ENCODE measurements at places on chromosomes 16 and 17. TPM values are rescaled to one million over a fixed set of nuclear protein-coding genes. Genes with fewer than 3 reads are reported as not detected.

DNA sequence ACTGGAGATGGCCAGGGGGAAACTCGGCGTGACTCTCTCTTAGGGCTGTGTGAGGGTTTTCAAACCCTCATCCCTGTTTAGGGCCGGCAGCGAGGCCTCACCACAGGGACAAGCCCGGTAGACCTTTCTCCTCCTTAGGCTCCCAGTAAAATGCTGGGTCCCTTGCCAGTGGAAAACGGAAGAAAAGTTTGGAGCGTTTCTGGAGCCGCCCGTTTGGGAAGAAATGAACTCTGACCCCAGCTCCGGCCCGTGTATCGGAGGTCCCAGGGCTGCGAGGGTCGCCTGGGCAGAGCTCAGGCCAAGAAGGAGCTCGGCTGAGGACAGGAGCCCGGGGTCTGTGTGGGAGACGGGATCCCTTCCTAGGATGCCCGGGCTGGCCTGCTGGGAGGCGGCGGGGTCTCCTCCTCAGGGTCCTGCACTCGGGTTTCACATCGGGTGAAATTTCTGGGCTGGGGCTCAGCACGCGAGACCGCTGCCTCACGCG is 23.2 kb downstream of the ZNF213 start:
- H3K27ac ChIP-seq: peak overlapping the region; percentile 86
- H3K4me1 ChIP-seq: peaks cover 9% of the 10 kb centered on the region
- H3K36me3 ChIP-seq: no peaks in the 10 kb centered on the region
- H3K4me3 ChIP-seq: peak overlapping the region; percentile 86

DNA sequence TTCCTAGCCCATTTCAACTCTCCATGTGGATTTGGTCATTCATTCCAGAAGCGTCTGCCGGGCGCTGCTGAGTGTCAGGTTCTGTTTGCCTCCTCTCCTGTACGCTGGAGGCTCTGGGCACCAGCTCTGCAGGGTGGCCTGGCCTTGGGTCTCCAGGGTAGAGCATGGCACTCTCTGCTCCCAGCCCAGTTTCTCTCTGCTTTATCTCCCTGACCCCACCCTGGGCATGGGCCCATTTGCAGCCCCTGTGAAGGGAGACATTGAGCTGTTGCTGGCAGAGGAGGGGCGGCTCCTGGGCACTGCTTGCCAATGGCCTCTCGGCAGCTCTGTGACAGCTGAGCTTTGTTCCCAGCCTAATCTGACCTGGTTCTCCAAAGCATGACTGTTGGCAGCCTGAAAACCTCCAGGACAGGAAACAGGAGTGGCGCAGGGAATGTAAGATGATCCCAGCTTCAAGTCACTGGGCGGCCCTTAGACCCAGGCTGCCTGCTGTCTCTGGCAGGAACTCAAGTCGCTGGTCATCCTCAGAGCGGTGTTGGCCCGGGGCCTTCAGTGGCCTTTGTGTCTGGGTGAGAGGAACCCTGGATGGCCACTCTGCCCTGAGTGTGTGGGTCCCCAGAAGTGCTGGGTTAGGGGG is 146.8 kb downstream of the SEC14L1 start:
- no peak for DNase-seq
- H3K27me3 ChIP-seq: no peaks in the 10 kb centered on the region
- no peaks in the 10 kb centered on the region for H3K4me1 ChIP-seq
- no peak overlapping the region for H3K27ac ChIP-seq

- H3K4me1 ChIP-seq: peaks cover 12% of the 10 kb centered on the region
- no peaks in the 10 kb centered on the region for H3K27me3 ChIP-seq
- no peak overlapping the region for H3K27ac ChIP-seq
- DNase-seq: no peak
These were observed 6.0 kb upstream of the MC1R start for GRCh38 chr16:89912627-89913026.

GRCh38 chr16:69286941-69287713 is 24.0 kb upstream of the VPS4A start:
- H3K4me3 ChIP-seq: no peak overlapping the region
- no peak overlapping the region for H3K27ac ChIP-seq
- no peaks in the 10 kb centered on the region for H3K4me1 ChIP-seq
- DNase-seq: peak; percentile 43
- H3K27me3 ChIP-seq: no peaks in the 10 kb centered on the region
- peaks cover 4% of the 10 kb centered on the region for H3K36me3 ChIP-seq

- no peak overlapping the region for H3K27ac ChIP-seq
- no peak for DNase-seq
- H3K4me1 ChIP-seq: no peaks in the 10 kb centered on the region
- H3K36me3 ChIP-seq: no peaks in the 10 kb centered on the region
- no peak overlapping the region for H3K4me3 ChIP-seq
- H3K27me3 ChIP-seq: no peaks in the 10 kb centered on the region
These were observed 130.9 kb upstream of the CACNG3 start for GRCh38 chr16:24125214-24125613.

DNA sequence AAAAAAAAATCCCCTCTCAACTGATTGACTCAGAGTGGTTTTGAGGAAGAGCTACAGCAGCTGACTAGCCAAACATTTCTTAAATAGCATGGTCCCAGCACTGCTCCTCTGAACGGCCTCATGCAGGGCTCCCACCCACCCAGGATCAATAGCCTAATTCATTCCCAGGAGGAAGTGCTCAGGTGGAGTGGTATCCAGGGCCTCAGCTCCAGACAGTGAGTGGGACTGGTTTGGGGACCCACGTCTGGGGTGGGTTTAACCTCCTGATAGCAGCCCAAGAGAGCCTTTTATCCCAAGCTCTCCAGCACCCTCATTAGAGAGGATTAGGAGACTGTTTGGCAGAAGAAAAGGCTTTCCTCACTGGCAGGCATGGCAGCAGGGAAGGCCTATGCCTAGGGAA is 68.5 kb upstream of the CDH5 start:
- no peak for DNase-seq
- H3K36me3 ChIP-seq: no peaks in the 10 kb centered on the region
- H3K27me3 ChIP-seq: no peaks in the 10 kb centered on the region
- no peaks in the 10 kb centered on the region for H3K4me1 ChIP-seq
- H3K4me3 ChIP-seq: no peak overlapping the region

DNA sequence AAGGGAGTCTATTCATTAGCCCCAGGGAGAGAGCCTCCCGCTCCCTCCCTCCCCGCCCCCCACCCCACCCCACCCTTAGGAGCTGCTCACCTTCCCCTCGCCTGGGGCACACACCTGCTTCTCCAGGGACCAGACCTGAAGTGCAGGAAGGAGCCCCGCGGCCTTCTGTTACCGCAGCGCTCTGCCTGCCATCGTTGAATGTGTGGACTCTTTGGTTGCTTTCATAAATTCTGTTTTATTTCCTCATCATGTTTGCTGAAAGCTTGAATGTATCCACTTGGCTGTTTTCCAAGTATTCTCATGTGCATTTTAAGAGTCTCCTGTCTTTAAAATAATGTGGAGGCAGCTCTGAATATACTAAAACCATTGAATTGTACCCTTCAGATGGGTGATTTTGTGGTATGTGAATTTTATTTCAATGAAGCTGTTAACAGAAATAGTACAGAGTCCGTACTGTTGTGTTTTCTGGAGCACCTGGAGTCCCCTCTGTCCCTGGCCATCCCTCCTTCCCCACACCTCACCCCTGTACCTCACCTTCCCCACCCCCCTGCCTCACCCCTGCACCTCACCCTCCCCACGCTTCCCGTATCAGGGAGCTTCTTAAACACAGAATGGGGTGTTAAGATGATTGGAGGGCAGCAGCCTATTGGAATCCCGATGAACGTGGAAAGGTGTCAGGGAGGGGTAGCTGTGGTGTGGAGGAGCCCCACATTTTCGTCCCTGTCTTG is 25.5 kb downstream of the RAB11FIP3 start:
- H3K27ac ChIP-seq: no peak overlapping the region
- H3K4me1 ChIP-seq: no peaks in the 10 kb centered on the region
- no peak for DNase-seq

- peaks cover 12% of the 10 kb centered on the region for H3K4me1 ChIP-seq
- no peak for DNase-seq
- H3K27me3 ChIP-seq: no peaks in the 10 kb centered on the region
These were observed 2.0 kb upstream of the UNKL start for GRCh38 chr16:1416521-1416941.

DNA sequence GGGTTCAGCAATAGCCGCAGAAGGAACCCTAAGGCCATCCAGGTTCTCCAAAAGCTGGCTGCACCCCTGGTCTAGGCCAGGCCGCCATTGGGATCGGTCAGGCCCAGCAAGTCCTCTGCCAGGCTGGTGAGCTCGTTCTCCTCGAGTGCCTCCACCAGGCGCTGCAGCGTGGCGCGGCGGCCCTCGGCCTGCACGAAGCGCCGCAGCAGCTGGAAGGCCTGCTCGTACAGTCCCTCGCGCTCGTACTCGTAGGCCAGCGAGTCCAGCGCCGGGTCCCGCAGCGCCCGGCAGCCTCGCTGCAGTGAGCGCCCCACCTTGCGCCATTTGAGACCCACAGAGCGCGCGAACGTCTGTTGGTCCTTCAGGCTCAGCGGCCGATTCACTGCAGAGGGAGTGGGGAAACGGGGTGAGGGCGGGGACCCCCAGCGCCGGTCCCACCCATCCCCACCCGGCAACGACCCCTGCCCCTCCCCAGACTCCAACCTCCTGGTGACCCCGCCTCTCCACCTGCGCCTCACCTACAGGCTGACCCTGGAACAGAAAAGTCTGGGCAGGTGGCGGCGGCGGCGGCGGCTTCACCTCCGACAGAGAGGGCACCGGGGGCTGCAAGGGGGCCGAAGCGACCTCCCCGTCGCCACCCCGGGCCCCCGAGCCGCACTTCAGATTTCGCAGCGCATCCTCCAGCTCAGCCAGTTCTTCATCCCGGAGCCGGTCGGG is 3.9 kb upstream of the B3GNT9 start:
- H3K27ac ChIP-seq: no peak overlapping the region
- no peak overlapping the region for H3K4me3 ChIP-seq
- H3K27me3 ChIP-seq: no peaks in the 10 kb centered on the region
- DNase-seq: no peak

DNA sequence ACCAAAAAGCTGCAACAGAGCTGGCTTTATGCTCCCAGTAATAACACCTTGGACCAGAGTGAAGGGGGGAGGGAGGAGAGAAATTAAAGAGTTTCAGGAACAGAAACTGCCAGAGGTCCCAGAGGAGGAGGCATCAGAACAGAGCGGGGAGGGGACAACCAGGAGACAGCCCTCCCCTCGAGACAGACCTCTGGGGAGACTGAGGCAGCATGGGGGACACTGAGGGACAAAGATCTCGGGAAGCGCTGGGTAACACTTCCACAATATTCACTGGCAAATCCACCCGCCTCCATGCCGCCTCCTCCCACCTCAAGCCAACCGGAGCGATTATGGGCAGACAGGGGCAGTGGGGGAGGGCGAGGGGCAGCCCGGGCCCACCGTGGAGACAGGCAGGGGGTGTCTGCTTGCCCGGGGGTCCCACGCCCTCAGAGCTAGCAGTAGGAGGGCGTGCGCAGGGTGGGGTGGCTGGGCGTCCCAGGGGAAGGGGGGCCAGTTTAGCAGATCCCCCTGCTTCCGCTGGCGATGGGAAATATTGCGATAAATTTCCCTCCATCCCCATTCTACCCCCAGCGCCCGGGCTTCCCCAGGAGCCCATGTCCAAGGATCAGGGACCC is 1.2 kb downstream of the PCGF2 start:
- no peak for DNase-seq
- H3K27ac ChIP-seq: no peak overlapping the region
- H3K36me3 ChIP-seq: no peaks in the 10 kb centered on the region
- H3K4me1 ChIP-seq: peaks cover 44% of the 10 kb centered on the region
- H3K4me3 ChIP-seq: no peak overlapping the region

DNA sequence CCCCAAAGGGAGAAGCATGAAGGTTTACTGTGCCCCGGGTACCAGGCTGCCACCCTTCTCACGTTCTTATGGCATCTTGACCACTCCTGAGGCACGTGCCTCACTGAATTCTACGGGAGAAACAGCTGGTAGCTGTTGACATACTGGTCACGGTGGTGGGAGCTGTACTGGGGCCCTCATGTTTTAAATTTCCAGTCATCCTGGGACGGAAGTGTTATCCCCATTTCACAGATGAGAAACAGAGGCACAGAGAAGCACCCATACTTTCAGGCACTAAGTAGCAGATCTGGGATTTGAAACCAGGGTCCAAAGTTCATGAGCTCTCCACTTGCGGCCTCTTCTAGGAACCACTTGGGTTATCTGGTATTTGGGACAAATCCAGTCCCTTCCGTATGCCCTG is 26.3 kb upstream of the DOC2B start:
- H3K36me3 ChIP-seq: no peaks in the 10 kb centered on the region
- H3K27me3 ChIP-seq: no peaks in the 10 kb centered on the region
- no peaks in the 10 kb centered on the region for H3K4me1 ChIP-seq
- no peak overlapping the region for H3K4me3 ChIP-seq

GRCh38 chr16:56505181-56505580 is 14.6 kb downstream of the BBS2 start:
- DNase-seq: no peak
- peaks cover 16% of the 10 kb centered on the region for H3K36me3 ChIP-seq
- no peaks in the 10 kb centered on the region for H3K27me3 ChIP-seq

- no peaks in the 10 kb centered on the region for H3K27me3 ChIP-seq
- no peak within 1 kb of the TSS for H3K4me3 ChIP-seq
- peaks cover 3% of the 10 kb centered on the region for H3K4me1 ChIP-seq
- DNase-seq: no peak
- no peaks in the 10 kb centered on the region for H3K36me3 ChIP-seq
These were observed at the start of gene GAS7 for GRCh38 chr17:10198509-10199249. TSS of gene GAS7 (minus strand) at chr17:10198606.

DNA sequence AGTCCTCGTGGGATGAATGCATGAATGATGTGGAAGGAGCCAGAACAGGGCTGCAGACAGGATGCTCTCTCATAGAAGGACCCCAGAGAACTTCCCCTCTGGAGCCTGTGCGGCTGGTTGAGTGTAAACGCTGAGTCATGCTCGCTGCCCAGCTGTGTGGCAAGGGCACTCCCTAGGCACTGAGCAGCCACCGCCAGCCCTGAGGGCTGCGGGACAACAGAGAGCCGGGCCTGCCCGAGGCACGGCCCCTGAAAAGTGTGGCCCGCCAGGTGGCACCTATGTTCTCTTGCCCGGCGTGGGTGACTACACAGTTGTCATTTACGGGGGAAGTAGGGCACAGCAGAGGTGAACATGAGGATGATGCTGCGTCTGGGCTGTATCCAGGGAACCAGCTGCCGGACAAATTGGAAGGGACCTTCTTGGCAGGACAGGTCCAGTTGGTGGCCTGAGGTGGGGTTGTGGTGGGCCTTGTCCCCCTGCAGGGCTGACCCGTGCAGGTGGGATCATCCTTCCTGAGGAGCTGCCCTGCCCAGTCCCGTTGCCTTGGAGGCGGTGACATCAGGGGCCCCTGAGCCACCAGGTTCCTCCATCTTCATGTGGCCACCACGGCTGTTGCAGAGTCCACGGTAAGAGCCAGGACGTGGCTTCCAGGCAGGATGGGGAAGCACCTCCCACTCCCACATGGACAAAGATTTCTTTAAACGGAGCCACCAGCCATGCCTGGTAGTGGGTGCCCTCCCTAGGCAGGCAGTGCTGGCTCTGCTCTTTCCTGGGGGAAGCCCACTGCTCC is 94.8 kb upstream of the CBX4 start:
- no peaks in the 10 kb centered on the region for H3K36me3 ChIP-seq
- no peak overlapping the region for H3K4me3 ChIP-seq
- DNase-seq: no peak
- peaks cover 22% of the 10 kb centered on the region for H3K4me1 ChIP-seq

- H3K4me1 ChIP-seq: peaks cover 64% of the 10 kb centered on the region
- H3K36me3 ChIP-seq: no peaks in the 10 kb centered on the region
- peak overlapping the region; percentile 73 for H3K27ac ChIP-seq
- DNase-seq: peak; percentile 40
- peak overlapping the region; percentile 3 for H3K4me3 ChIP-seq
- H3K27me3 ChIP-seq: no peaks in the 10 kb centered on the region
These were observed 3.2 kb downstream of the ACSF3 start for GRCh38 chr16:89096768-89097391.

Gene FAM222B
- 18.6 TPM for total RNA-seq

Gene CDRT15
- total RNA-seq: not detected

Gene SLC52A1
- 0.37 TPM for total RNA-seq

Gene CUEDC1
- total RNA-seq: 7.7 TPM

Gene MEAK7
- 9.3 TPM for total RNA-seq

Gene MPG
- total RNA-seq: 59.5 TPM

Gene CCL2
- not detected for total RNA-seq

Gene STAT5A
- total RNA-seq: 139 TPM
